Nephron progenitor cell (in vitro differentiated cells): ENCODE measurements at places on chromosomes 11 and 22.

DNA sequence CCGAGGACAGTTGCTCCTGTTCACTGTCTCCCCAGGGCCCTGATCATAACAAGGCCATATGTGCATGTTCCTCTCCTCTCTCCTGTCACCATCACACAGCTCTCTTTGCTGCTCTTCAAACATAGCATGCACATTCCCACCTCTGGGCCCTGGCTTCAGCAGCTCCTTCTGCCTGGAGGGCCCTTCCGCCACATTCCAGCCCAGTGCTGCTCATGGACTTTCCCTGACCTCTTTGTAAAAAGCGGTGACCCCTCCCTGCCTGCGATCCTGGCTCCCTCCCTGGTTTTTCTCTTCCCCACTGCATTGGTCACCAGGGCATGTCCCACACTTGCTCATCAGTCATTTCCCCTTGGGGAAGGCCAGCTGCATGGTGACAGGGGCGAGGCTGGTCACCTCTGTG lies 98.2 kb downstream of the MYO18B start:
- DNase-seq: peak; percentile 44

- no peak for DNase-seq
These were observed 21.7 kb upstream of the PDGFB start for GRCh38 chr22:39266398-39267030.

GRCh38 chr11:86147004-86147403 lies 78.1 kb upstream of the PICALM start:
- DNase-seq: no peak

DNA sequence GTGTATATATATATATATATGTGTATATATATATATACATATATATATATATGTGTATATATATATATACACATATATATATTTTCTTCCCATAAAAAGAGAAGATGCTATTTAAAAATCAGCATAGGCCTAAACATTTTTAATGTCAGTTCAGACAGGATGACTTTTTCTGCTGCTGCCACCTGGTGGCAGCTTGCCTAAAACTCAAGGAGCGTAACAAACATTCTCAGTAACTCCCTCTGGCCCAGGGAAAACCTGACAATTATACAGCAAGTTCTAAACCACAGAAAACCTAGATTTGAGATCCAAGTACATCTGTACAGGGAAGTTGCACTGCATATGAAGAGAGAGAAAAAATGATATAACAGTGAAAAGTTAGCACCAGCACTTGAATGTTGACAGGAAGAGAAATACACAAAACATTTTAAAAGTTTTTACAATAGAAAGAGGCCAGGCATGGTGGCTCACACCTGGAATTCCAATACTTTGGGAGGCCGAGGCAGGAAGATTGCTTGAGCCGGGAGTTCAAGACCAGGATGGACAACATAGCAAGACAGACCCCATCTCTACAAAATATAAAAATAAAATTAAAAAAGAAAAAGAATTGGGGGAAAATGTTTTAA lies 16.6 kb downstream of the OR8A1 start:
- peak; percentile 67 for DNase-seq

GRCh38 chr11:10657308-10658271 lies 36.0 kb downstream of the IRAG1 start:
- no peak for DNase-seq
